ENCODE measurements at places on chromosomes 11 and 22.
A peak's percentile ranks its signal among the peaks of the same experiment; 100 is the strongest.

- DNase-seq, result no peak
Observed at GRCh38 chr11:27427183-27427980, 45.2 kb downstream of the LGR4 start.

- DNase-seq, result no peak
Observed at GRCh38 chr11:13105237-13105844, 96.2 kb downstream of the RASSF10 start.

GRCh38 chr11:129960216-129961214, 42.1 kb downstream of the PRDM10 start:
- DNase-seq, result peak; percentile 43

GRCh38 chr11:74725701-74726100, 5.5 kb downstream of the CHRDL2 start:
- no peak for DNase-seq

DNA sequence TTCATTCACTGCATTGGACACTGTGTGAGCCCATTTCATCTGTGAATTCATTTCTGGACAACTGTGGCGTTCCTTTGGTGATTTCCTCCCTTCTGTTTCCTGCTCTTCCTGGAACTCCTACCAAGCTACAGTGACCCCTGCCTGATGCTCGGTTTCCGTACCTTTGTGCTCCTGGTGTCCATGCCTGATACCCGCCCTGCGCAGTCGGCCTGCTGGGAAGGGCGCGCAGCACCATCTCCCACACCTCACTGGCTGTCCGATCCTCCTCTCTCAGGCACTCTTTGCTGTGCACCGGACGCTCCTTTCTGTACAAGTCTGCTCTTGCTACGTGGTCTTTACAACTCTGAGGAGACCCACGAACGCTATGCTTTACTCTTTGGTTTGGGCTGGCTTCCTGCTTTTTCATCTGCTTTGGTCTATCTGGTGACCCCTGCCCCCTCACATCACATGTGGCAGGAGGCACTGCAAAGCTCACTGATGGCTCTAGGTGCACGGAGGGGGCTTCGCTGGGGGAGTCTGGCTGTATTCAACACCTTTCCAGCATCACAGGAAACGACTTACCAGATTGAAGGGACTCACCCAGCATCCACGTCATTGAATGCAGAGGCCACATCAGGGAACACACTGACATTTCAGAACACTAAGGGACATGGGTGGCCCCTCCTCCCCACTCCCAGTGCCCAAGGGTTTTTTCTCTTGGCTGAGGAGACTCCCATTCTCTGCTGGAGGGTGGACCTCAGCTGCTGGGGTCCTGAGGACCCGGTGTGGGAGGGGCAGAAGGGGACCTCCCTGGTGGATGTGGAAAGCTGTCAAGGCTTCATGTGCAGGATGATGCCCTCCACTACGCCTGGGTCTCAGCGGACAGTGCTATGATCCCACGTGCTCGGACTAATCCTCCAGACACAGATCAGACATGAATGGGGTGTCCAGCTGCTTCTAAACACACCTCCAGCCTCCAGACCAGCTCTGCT, 27.0 kb upstream of the MOB2 start:
- DNase-seq, result no peak

DNA sequence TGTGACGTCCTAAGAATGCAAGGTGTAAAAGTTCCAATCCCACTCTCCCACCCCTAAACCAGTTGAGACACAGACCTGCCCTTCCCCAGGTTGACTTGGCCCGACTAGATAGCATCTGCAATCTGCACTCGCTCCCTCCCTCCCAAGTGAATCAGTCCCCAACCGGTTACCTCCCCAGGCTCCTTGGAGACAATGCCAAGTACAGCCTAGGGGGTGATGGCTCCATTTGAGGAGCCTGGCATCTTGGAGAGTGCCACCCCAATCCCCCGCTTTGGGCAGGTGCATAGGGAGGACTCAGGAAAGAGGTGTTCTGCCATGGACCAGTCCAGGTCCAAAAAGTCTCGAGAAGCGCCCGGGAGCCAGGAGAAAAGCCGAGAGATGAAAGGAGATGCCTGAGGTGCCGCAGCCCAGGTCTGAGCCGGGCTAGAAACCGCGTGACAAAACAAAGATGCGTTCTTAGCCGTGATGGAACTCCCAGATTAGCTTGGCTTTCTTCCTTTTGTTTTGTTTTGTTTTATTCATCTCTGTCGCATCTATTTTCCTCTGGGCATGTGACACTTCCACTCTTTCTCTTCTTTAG, 18.7 kb upstream of the SNX32 start:
- DNase-seq, result no peak

DNA sequence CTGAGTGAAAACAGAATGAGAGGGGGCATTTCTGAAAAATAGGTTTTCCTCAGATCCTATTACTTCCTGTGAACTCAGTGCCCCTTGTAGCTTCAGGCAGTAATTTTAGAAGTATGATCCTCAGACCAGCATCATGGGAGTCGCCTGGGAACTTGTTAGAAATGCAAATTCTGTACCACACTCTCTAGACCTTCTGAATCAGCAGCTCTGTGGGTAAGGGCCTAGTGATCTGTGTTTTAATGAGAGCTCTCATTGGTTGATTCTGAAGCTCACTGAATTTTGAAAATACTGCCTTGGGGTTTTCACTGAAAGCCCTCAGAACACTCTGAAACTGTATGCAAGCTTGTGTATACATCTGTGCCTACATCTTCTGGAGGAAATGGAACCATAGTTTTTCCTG, 647.2 kb upstream of the ANO5 start:
- DNase-seq, result no peak

All from stimulated activated naive CD8-positive, alpha-beta T cell treated with anti-CD3 and anti-CD28 coated beads, Interleukin-15, amount 100 ng/mL, for 72 hours (primary cell).